CD4-positive, alpha-beta T cell (primary cell): ENCODE measurements at places on chromosomes 12 and 14.
A peak's percentile ranks its signal among the peaks of the same experiment; 100 is the strongest.

DNA sequence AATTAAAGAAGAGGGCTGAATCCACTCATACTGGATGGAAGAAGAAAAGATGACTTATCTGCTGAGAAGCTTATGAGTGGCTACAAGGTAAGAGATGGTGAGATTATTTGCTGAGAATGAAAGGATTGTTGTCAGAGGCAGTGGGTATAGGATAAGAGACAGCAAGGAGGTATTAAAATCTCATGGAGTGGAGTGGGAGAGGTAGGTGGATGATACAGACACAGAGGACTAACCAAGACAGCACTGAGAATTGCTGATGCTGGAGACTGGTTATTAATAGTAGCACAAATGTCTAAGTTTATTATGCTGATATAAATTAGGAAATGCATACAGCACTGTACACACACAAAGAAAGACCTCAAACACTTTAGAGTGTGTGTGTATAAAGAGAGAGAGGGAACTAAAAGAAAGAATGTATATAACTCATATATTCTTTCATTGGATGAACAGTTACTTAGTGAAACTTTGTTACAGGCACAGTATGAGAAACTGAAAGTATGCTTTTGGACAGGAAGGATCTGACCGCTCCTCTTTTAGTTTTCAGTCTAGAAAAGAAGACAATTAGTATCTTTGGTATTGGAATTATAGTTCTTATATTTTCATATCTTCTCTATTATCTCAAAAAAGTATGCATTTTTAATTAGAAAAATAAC is 543.1 kb downstream of the LRFN5 start:
- DNase-seq: no peak

DNA sequence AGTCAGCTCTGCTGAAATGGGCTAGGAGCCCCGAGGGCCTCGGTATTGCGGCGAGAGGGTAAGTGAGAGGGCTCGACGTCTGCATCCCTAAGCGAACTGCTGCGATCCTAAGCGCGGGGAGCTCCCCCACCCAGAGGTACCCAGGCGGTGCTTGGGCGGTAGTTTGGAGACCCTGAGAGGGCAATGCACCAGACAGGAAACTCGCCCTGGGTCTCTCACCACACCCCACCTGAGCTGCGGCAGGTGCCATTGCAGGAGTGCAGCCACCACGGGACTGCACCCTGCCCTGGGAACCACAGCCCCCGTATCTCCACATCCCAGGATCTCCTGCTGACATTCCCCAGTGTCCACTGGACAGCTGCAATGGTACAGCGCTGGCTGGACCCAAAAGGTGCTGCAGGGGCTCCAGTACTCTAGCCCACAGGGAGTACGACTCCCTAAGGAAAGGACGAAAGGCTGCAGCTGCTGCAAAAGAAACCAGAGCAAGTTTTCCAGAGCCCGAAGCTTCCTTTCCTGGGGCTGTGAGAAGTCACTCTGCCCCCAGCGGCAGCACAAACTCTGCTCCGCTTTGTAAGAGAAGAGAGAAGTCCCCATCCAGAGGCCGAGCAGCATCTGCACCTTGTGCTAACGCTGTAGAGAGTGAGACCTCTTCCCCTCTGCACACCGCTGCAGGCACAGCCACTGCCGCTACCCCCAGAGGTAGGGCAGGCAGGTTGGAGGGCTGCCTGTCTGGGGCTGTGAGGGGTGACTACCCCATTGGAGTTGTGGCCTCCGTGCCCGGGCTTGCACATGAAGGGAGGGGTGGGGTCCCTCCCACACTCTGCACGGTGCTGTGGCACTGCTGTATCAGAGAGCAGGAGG is 31.1 kb upstream of the MON2 start:
- peak; percentile 57 for DNase-seq

GRCh38 chr12:102869571-102869970 is 47.5 kb downstream of the PAH start:
- no peak for DNase-seq

DNA sequence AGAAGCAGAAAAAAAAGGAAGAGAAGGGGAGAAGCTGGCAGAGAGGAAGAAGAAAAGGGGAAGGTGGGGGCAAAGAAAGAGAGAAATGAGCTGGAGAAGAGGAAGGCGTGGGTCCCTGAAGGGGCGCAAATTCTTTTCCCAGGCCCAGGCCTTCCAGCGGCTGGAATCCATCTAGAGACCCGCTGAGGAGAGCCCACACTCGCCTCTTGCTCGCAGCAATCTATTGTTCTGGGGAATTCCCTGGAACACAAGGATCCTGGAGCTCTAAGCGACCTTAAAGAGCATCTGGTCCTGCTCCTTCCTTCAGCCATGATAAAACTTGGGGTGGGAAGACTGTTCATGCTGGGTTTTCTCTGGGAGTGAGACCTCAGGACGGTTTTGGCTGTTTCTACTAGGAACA is 41.2 kb upstream of the FKBP4 start:
- no peak for DNase-seq

DNA sequence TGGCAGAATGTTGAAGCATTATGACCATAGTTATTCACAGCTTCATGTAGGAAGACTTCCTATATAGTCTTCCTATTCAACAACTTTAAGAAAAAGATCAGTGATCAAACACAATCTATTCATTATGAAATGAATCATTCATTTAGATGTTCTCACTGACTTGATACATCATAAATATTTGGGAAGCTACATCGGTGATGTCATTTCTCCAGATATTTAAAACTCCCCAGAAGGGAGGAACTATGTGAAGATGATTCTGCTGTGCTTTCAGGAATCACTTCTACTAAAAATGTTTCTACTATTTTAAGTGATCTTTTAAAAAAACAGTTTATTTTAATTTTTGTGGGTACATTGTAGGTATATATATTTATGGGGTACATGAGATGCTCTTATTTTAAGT is 316.4 kb downstream of the BCAT1 start:
- no peak for DNase-seq

DNA sequence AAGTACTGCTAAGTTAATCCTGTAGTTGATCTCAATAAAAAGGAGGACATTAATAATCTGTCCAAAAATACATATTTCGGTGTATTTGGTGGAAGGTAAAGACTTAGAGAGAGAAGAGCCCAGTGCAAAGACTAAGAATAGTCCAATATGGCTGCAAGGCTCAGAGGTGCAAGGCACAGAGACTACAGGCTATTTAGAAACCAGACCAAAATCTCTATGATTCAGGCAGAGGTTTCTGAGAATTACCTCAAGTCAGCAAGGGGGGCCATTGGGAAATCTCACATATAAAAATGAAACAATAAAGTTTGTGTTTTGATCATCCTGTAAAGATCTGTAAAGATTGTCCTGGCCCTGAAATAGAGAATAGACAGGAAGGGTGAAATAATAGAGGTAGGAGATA is 1173.0 kb downstream of the VRK1 start:
- DNase-seq: no peak

DNA sequence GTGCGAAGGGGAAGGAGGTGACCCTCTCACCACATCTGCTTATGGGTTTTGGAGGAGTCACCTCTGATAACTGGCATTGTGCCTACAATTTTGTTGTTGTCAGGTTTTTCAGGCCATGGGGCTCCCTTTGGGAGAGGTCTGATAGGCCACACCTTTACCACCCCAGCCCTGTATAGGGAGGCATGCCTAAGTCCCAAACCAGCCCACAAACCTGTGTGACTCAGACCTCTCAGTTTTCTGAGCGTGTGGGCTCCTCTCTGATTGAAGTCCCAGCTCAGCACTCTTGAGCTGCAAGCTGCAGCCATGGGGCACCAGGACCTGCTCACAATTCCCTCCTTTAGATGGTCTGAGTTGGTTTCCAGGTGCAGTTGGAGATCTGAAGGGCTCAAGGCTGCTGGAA is 1429.3 kb upstream of the TMEM132C start:
- no peak for DNase-seq

DNA sequence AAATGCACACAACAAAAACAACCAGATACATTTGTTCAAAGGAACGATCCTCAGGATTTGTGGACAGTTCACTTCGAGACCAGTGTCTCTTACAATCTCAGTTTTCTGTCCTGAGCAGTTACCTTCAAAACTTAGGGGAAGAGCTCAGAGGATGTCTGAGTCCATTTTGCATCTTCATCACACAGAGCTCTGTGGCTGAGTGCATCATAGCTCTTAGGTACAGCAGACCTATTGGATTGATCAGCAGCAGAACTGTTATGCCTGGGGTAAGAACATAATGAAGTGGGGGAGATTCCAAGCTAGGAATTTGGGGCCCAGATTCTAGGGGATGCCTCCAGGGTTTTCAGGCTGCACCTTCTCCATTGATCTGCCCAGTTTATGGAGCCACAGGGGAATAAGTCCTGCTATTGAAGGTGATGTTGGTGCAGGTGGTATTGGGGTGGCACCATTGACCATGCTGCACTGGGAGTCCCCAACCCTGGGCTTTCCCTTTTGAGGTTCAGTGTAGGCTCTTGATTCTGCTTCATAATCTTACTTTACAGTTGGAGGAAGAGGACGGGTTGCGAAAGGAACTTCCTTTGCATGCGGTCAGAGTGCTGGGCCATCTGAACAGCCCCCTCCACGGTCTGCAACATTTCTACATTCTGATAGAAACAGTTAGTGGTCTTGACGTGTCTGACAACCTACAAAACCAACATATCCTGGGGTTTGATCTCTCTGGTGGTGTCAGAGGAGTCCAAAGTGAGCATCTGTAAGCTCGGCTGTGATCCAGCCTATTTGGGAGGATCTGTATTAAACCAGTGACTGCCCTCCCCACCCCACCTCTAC is 112.8 kb downstream of the CHST11 start:
- DNase-seq: peak; percentile 74

DNA sequence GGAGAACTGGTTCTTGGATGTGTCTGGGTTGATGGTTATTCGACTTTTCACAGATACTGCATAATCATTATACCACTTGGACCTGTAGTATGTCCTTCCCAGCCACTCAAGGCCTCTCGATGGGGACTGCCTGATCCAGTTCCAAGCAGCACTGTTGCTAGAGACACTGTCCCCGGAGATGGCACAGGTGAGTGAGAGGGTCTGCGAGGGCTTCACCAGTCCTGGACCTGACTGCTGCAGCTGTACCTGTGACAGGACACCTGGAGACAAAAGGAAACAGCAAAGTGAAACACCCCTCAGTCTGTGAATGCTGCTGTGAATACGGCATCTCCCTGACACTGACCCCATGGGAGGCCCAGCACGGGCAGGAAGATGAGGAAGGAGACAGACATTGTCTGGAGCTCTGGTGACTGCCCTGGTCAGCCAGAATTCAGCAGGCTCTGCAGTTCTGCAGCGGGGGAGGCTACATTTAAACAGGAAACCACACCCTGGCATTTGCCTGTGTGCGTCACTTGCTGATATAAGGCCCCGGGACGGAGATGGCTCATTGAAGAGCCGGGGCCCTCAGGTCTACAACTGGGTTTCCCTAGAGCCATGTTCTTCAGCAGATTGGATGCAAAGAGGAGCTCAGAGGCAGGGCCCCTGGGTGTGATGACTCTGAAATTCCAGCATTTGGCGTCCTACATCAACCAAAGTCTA is 413.6 kb downstream of the TMEM121 start:
- DNase-seq: no peak

- no peak for DNase-seq
These were observed 3.6 kb upstream of the NPAS3 start for GRCh38 chr14:32934881-32935633.

DNA sequence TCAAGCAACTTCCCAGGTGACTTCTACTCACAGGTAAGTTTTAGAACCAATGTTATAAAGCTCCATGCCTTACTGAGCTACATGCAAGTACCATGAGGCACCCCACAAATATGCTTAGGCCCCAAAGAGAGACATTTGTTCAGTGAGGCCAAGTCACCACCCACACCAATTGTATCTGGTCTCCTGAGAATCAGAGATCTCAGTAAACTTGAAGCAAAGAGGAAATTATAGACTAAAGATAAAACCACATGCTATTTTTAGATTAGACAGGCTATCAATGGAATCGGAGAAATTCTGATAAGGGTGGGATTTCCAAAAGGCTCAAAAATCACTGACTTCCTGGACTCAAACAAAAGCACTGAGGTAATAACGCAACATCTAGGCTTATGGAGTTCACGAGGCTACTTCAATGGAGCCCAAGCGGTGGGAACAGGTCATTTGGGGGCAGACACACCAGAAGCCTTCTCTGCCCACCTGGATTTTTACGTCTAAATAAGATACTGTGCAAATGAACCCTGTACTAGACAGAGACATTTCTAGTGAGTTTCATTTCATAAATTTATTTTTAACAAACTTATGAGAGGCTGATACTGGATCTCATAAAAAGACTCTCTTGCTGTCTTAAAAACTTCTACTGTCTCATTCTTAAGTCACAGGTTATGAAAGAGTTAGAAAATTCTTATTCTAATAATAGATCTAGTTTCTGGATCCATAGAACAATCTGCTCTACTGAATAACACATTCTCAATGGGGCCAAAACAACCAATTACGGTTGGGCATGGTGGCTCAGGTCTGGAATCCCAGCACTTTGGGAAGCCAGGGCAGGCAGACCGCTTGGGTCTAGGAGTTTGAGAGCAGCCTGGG is 7.7 kb downstream of the SLC15A4 start:
- no peak for DNase-seq

DNA sequence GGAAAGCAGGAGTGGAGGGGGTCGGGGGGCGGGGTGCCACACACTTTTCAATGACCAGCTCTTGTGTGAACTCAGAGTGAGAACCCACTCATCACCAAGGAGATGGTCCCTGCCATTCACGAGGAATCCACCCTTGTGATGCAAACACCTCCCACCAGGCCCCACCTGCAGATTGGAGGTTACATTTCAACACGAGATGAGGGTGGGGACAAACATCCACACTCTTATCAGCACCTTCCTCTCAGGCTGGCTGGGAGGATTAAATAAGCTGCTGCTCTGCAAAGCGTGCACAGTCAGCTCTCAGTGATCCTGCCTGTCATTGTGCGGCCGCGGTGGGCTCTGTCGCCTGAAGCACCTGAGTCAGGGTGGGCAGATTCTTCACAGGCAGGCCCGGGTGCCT is 39.7 kb downstream of the AACS start:
- no peak for DNase-seq

DNA sequence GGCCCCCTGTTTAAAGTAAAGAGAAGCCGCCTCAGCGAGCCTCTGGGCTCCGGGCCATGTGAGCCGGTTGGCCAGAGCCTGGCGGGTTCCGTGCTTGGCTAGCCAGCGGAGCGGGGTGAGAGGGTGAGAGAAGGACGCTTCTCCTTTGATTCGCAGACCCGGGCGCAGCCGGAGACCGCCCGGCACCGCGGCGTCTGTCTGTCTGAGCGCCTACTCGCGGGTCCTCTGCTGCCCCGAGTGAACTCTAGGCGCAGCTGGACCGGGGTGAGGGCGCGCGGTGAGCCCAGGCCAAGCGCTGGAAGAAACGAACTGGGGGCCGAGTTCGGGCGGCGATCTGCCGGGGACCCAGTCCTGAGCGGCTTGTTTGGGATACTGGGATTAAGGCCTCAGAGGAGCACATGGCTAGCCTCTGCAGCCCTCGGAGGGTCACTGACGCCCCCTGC is 41.4 kb upstream of the TBX5 start:
- DNase-seq: no peak

- DNase-seq: no peak
These were observed 1.4 kb downstream of the LRTM2 start for GRCh38 chr12:1821805-1822204.

DNA sequence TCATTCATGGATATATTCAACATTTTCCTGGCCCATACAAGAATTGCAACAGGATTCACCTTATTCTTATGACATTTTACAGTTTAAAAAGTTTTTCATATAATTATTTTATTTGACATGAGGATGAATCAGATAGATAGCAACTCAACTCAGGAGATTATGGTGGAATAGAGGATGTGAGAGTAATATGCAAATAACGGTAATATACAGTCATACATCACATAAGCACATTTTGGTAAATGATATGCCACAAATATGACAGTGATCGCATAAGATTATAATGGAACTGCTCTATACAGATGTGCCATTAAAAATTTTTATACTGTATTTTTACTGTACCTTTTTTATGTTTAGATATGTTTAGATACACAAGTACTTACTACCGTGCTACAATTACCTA is 24.1 kb upstream of the CRADD start:
- DNase-seq: no peak
